ENCODE measurements at places on chromosomes 2 and 18. TPM values are rescaled to one million over a fixed set of nuclear protein-coding genes. Genes with fewer than 3 reads are reported as not detected.

The CDH19 gene
- total RNA-seq = not detected

The PDE1A gene
- total RNA-seq = 0.89 TPM

The PROKR1 gene
- total RNA-seq = not detected

The HOXD13 gene
- 2.4 TPM for total RNA-seq

The SCN2A gene
- total RNA-seq = 5.6 TPM

The DNAJC5G gene
- total RNA-seq = not detected

The DSEL gene
- total RNA-seq = 33.4 TPM

The SERPINB3 gene
- total RNA-seq = not detected

The SS18 gene
- total RNA-seq = 156 TPM

The BOLL gene
- total RNA-seq = not detected

The KRTCAP3 gene
- total RNA-seq = not detected
